COLO829 (cell line): ENCODE measurements at places on chromosomes 6 and 20.

DNA sequence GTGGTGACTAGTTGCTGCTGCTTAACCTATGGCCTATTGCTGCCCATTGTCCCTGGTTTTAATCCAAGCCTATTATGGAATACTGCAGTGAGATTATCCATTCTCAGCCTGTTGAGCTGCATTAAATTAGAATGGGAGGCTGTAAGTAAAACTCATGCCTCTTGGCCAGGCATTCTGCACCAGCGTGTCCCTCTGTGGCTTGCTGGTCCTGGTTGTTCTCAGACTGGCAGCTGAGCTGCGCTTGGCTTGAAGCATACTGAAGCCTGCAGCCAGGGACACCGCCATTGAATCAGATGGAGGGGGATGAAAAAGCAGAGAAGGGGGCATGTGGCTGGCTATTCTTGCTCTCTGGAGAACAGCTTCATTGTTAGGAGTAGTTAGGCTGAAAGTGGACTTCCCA, 15.6 kb downstream of the LRRN4 start:
- no peak for DNase-seq

DNA sequence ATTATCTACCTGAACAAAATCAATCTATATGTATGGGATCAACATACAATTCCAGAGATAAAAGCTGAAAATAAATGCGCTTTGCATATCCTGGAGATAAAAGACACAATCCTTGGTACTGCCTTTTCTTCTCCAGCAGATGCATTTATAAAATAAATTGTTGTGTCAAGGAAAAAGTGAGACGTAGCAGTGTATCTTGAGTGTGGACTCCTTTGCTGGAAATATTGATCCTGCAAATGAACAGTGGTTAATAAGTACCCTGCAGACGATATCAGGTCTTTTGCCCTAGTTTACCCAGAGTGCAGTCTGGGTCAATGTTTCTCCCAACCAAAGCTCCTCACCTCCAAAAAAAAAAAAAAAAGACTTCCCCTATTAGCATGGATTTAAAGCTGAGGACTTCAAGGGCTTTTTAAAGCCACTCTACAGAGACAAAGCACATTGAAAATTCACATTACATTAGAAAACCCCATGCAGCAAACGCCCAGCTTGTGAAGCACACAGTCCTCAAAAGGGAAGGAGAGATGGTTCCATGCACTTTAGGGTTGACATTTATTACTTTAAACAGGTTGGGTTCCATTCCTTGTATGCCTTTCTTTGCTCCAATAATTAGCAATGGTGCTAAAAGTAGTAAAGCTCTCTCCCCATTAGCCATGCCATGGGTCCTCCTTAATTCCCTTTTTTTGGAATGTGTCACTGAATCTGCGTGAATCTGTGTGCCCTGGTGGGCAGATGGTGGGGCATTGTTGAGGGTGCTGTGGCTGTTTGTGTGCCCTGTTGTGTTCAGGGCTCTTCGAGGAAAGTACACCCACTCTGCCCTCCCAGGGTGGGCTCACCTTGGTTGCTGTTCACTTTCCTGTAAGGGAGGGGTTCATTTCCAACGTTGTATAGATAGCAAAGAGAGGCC, 21.1 kb downstream of the FOXA2 start:
- no peak for DNase-seq

- DNase-seq: peak; percentile 55
These were observed 378 bp upstream of the ERVFRD-1 start for GRCh38 chr6:11111769-11112437.

- DNase-seq: no peak
These were observed 437.3 kb downstream of the DHX35 start for GRCh38 chr20:39399463-39399862.

DNA sequence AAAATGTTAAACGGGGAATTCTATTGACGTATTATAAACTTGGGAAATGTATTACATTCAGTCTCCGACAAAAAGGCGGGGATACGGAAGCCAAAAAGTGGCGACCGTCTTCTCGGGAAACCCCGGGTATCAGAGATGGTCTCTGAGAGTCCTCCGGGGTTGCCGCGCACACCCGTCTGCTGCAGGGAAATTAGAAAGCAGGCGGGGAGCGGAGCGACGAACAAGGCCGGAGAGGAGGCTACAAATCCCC, 1.5 kb downstream of the SALL4 start:
- DNase-seq: no peak

GRCh38 chr20:46621492-46621891, 29.8 kb downstream of the SLC13A3 start:
- DNase-seq: peak; percentile 81

GRCh38 chr6:155493694-155494143, 38.1 kb upstream of the NOX3 start:
- DNase-seq: peak; percentile 98

DNA sequence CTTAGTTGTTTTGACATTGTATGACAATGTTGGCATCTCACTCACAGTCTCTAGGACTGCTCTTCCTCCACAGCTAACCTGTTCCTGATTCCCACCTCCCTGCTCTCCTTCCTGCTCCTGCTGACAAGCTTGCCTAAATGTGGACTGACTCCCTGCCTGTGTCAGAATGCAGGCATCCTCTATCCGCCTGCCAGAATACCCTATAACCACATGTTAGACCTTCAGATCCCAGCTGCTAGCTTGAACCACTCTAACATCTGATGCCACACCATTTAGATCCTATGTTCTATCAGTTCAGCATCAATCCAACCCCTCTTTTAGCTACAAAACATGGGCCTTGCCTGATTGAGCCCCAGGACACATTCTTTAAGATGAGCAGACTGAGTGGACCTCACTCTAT, 12.2 kb downstream of the FILIP1 start:
- no peak for DNase-seq
